ENCODE measurements at places on chromosomes 1 and 21.

GRCh38 chr21:15264084-15264665 is 199.4 kb upstream of the NRIP1 start:
- DNase-seq = no peak

GRCh38 chr1:184296466-184297243 is 90.2 kb upstream of the C1orf21 start:
- DNase-seq = no peak

DNA sequence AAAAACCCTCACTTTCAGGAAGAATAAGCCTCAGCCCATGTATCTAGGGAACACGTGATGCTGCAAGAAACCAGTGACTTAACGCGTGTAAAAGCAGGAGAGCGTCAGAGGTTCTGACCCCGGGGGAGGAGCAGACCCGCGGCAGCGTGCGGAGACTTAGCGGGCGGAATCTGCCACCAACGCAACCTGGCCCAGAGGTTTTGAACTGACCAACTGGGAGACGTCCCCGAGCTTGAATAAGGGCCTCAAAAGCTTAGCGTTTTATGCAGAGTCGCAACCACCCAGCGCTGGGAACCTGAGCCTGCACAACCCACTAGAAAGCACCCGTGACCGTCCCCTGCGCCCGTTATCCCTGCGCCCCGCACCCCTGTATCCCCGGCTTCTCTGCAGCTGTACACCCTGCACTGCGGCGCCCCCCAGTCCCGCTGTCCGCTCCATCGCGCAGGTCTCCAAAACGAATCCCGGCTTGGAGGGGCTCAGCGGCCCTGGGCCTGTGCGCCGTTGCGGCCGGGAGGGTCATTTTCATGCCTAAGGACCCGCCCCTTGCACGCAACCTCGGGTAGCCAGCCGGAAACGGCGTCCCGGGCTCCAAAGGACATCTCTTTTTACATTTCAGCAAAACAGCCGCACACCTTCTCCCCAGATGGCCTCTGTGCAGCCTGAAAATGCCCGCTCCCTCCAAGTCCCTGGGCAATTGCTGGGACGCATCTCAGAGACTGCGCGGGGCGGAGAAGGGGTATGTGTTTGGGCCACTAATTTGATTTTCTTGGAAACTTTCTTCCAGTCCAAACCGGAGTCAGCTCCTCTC is 29.4 kb upstream of the TRIM17 start:
- no peak for DNase-seq

- no peak for DNase-seq
Observed at GRCh38 chr1:24450316-24450715, 34.7 kb downstream of the NIPAL3 start.

- DNase-seq = no peak
Observed at GRCh38 chr21:38905752-38906151, 100.0 kb downstream of the ETS2 start.

DNA sequence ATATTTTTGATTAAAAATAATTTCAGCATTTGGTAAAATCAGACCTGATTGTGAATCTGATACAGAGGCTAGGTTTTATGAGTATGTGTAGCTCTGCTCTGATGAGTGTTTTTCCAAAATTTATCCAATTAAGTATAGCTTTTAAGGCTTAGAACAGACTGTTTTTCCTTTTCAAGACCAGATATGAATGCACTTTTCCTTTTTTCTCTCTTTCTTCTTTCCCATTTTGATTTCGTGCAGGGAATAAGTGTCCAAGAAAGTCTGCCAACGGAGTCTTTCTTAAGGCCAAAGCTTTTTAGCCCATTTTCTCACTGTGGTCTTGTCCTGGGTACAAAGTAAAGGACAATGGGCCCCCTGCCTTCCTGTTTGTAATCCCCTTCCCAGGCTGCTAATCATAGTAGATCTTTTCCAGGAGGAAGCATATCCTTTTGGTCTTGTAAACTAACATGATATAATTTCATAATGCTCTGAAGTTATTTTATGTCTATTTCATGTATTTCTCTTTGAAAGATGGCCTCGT is 2.9 kb downstream of the KIF1B start:
- no peak for DNase-seq

GRCh38 chr1:172874950-172875349 is 175.8 kb downstream of the TNFSF18 start:
- no peak for DNase-seq

Measured in stimulated activated CD4-positive, alpha-beta T cell treated with anti-CD3 and anti-CD28 coated beads, TNF-alpha, amount 100 ng/mL, for 1 hour (primary cell).